GM10248 (cell line): ENCODE measurements at places on chromosomes 7 and 10.

- DNase-seq: no peak
These were observed 83.9 kb downstream of the DNAJB9 start for GRCh38 chr7:108653526-108653925.

DNA sequence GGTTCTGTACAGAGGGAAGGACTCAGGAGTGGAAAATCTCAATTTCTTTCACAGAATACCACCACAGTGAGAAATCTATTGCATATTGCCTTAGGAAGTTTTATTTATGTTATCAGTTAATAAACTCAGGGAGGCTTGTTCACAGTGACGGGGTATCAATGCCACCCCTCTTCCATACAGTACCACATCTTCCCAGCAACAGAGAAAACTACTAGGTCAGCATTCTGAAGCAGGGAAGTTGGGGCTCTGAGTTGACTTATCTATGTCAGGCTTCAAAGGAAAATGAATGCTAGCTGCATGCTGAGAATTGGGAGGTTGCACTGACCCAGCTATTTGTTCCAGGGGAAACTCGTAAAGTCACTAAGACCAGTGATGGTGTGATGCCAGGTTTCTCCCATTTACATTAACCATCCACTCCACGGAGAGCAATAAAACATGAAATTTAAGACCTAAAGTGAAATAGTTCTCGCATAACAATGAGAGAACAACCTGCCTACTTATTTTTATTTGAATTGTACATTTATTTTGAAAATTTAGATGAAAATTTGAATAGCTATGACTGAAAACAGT, 266.7 kb downstream of the RNLS start:
- DNase-seq: no peak

DNA sequence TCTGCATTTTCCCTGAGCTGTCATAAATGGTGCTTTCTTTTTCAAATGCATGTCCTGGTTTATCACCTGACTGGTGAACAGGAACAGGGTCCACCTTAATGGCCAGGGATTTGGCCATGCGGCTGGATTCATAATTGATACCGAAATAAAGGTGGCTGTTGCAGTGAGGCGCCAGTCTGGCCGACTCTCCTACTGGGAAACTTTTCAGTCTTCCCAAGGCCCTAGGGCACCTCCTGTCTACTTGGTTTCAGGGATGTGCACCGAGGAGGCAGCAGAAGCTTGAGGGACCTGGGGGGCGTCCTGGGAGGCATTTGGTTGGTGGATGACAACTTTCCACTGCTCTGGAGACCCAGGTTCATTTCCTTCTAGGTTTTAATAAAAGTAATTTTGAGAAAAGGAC, 46.4 kb upstream of the FIGNL1 start:
- no peak for DNase-seq

DNA sequence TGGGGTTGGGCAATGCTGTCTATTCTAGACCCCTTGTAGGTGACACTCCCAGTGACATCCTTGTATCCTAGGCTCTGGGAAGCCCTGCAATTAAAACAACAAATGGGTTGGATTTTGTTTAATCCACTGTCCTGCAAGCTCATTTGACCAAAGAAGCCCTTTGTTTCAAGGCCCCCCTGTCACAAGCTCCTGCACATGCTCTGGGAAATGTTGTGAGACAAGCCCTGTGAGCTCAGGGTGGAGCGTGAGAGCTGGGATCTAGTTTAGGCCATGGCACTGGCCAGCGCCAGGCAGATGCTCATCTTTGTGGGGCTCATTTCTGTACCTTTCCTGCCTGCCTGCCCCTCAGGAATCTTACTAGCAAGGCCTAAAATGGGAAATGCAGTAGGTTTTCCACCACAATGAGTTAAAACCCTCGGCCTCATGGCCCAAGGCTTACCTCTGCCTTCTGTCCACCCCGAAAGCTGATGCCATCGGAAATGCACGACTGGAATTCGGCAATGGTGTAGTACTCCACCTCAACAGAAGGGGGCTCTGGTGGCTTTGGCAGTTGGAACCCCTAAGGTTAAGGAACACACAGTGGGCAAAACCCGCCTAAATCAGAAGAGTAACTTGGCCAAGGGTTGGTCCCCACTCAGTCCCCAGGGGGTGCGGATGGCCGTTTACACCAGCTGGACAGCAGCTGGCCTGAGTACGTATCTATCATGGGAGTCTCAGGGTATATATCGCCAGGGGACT, 112.0 kb downstream of the NEURL1 start:
- DNase-seq: peak; percentile 53

- no peak for DNase-seq
These were observed 181.8 kb upstream of the AGK start for GRCh38 chr7:141369422-141369821.

GRCh38 chr10:49237985-49238384, 49.8 kb upstream of the TMEM273 start:
- no peak for DNase-seq

DNA sequence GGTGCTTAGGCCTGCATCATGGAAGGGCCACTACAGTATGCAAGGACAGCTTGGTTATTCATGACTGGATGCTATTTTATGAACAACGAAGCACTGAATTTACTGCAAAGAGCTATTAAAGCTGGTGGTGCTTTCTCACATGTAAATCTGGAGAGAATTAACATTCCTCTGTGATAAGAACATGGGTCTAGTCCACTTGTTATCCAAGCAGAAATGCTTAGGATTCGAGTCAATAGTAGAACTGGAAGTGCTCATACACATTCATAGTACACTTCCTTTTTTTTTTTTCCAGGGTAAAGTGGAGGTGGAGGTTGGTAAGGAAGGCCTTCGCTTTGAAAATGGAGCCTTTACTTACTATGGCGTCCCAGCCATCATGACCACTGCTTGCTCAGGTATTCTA, 35.0 kb downstream of the CNNM1 start:
- DNase-seq: no peak

GRCh38 chr7:31079824-31080511, 27.9 kb downstream of the ADCYAP1R1 start:
- DNase-seq: no peak

DNA sequence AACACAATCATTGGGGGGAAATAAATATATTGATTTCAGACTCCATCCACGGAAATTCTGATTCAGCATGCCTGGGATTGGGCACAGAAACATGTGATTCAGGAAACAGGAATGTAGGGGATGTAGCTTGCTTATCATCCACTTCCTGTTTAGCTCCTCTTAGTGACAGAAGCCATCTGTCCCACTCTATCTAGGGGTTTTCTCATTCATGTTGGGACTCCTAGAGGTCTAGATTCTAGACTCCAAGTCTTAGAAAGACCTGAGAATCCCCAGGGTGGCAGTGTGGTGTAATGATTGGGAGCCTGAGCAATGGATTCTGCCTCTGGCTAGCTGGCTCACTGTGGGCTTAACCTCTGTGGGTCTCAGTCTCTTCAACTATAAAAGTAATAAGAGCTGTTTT, 67.9 kb downstream of the CDK1 start:
- DNase-seq: no peak

DNA sequence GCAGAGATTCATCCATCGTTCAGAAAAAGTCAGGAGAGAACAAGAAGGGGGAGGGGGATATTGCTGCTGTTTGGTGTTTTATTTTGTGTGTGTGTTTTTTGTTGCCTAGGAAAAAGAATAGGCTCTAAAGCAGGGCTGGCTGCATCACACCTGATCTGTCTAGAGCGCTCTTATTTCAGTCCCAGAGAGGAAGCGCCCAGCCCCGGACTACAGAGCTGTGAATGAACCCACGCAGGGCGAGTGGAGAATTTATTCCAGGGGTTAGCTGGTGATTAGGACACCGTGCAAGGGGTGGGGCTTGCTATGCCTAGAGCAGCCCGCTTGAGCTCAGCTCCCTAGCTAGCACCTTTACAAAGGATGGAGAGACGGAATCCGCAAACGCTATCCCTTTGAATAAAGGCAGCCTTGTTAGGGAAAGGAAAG, 621 bp upstream of the FAM13C start:
- DNase-seq: no peak

- peak; percentile 65 for DNase-seq
These were observed at the start of gene CDHR1 for GRCh38 chr10:84194424-84195043. TSS of gene CDHR1 (plus strand) at chr10:84194537. CDS start at chr10:84194761, 224 bp downstream.

DNA sequence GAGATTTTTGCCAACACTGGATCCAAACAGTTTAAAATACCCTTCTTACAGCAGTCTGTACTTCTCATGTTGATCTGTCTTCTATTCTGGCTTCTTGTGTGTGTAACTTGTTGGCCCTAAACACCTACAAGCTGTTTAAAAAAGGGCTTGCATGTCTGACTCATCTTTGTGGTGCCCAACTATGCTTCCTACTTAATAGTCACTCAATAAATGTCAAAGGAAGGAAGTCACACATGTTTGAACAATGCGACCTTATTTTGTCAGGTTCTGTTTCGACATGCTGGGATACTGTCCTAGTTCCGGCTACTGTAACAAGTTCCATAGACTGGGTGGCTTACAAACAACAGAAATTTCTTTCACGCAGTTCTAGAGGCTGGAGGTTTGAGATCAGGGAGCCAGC, 9.4 kb upstream of the GRK5 start:
- DNase-seq: no peak

- no peak for DNase-seq
These were observed 1548.1 kb upstream of the LRRTM3 start for GRCh38 chr10:65377687-65378086.

- no peak for DNase-seq
These were observed 47.8 kb upstream of the FIGNL1 start for GRCh38 chr7:50497968-50498367.

DNA sequence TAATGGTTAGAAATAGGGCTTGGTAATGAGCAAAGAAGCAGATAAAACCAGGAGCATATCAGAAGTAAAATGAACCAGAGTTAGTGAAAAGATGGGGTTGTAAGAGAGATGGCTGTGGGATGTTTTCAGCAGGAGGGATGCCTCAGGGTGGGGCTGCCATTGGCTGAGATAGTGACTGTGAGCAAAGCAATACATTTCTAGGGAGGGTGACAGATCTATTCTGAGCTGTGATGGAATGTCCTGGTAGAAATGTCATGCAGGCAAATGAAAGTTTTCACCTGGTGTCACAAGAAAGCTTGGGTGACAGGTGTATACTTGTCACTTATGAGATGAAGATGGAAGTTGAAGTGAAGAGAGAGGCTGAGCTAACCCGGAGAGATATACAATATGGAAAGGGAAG, 435.9 kb downstream of the TNS3 start:
- DNase-seq: no peak

GRCh38 chr10:58773341-58773740, 260.7 kb downstream of the BICC1 start:
- DNase-seq: no peak

DNA sequence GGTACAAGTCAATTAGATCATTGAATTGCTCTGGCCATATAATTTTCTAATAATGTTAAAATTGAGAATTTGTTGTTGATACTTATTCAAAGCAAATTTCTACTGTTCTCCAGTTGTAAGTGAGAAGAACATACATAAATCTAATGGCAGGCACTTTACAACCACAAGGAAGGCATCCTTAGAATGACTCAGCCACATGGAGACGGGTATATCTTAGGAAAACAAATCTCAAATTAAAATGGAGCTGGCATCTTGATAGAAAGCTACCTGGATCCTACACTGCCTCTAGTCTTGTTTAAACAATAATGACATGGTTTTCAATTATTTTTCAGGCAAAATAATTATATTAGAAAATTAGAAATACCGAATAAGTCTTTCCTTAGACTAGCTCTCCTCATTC, 1183.7 kb upstream of the SORCS1 start:
- DNase-seq: no peak

- no peak for DNase-seq
These were observed at the start of gene HOXA5 for GRCh38 chr7:27143023-27143949. TSS of gene HOXA5 (minus strand) at chr7:27143681. CDS start at chr7:27143607, 74 bp downstream.

DNA sequence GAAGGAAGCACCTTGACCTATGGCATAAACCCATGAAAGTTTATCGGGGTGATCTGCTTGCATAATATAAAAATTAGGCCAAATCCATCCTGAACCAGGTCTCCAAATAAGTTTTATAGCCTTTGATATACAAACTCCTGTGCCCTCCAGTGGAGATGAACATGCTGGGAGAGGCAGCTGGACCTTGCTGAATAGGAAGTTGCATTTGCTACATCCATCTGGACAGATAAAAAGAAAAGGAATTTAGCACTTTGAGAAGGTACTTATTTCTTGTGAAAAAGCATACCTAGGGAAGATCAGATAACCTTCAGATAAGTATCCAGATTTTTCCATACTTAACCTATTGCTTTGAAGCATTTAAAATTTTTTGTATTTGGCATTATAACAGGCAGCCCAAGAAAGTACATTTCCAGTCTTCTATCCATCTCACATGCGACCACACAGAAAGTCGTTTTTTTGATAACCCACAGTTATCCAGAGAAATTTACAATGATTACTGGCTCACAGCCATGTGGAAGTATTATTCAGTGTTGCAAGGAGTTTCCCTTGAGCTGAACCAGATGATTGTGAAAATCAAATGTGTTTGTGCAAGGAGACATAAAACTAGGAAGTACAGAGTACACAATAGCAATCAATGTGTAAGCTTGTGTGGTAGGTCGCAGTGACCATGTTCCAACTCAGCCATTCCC, 124.4 kb upstream of the STK17A start:
- no peak for DNase-seq

- no peak for DNase-seq
These were observed 8.9 kb downstream of the CHAT start for GRCh38 chr10:49622426-49623425.

DNA sequence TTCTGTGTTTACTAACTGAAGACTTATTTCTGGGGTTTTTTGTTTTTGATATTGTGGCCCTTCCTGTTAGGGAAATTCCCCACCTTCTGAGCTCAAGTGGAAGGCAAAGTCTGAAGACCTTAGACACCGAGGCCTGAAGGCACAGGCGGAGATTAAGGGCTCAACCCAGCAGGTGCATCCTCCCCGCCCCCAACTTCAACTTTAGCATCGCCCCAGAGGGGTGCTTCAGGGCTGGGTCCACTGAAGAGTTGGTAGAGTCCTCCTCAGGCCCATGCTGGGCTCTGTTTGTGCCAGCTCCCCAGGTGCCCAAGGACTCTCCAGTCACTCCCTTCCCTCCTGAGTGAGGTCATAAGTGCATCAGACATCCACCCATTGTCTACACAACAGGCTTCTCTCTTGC, 9.4 kb upstream of the PPIA start:
- peak; percentile 70 for DNase-seq

DNA sequence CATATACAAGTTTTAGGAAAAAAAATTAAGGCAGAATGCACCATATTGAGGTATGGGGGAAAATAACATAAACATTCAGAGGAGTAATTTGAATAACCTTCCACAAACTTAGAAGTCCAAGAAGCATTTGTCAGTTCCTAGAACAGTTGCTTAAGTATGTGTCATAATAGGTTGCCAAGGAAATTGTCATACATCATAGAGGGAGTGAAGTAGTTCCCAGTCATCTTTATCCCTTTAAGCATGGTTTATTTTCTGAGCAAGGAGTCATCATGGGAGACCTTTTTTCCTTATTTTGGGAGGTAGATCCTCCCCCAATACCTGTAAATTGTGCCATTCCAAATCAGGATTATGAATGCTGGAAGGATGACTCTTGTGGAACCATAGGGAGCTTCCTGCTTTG, at the start of gene SSMEM1:
SSMEM1 (plus strand) TSS at position 219 of the 400 bp plus-strand sequence; CDS start at position 270, 51 bp downstream.
- no peak for DNase-seq

- no peak for DNase-seq
These were observed 8.0 kb downstream of the COL17A1 start for GRCh38 chr10:104077663-104078151.

DNA sequence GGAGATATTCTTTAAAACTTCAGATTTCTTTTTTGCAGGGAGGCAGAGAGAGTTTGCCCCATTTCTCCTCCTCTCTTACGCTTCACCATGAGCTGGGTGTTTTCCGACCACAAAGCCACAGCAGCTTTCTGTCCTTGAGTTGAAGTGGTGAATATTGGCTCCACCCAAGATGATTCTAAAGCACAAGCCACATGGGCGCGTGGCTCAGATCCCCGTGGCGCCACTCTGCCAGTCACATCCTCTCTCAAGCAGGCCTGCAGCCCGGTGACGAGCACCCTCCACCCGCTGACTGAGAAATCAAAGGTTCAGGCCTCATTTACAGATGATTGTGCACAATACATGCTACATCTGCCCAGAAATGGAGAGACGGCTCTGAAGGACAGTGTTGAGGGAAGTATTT, 27.6 kb upstream of the RNF32 start:
- DNase-seq: no peak
